Gastroesophageal sphincter (tissue), 4 donors: ENCODE measurements at places on chromosomes 1 and 21. TPM values are rescaled to one million over a fixed set of nuclear protein-coding genes. Genes with fewer than 3 reads are reported as not detected.

DNA sequence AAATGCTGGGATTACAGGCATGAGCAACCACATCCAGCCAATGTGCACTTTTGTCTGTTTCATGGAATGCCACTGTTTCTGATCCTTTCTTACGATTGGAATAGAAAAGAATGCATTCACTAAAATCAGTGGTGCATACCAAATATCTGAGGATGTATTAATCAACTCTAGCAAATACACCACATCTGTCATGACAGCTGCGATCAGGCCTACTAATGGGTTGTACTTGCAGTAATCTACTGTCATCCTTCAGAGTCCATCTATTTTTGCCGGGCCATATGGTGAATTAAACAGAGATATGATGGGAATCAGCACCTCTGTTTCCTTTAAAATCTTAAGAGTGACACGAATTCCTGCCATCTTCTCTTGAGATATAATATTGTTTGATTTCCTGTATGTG is 8.5 kb upstream of the USP1 start:
- no peak for ATAC-seq

GRCh38 chr1:213987422-213987926 is 299 bp upstream of the PROX1 start:
- ATAC-seq = peak; percentile 89

GRCh38 chr1:6984986-6985385 is 199.7 kb downstream of the CAMTA1 start:
- ATAC-seq = no peak

- peak; percentile 22 for ATAC-seq
Measured at GRCh38 chr1:160374306-160375110, 7.6 kb downstream of the NHLH1 start.

The LCE1F gene
- total RNA-seq = not detected

The PLA2G2C gene
- total RNA-seq = not detected
